CD4-positive, alpha-beta T cell treated with Interleukin-15 for 4 hours (primary cell): ENCODE measurements at places on chromosomes 16 and 17.

DNA sequence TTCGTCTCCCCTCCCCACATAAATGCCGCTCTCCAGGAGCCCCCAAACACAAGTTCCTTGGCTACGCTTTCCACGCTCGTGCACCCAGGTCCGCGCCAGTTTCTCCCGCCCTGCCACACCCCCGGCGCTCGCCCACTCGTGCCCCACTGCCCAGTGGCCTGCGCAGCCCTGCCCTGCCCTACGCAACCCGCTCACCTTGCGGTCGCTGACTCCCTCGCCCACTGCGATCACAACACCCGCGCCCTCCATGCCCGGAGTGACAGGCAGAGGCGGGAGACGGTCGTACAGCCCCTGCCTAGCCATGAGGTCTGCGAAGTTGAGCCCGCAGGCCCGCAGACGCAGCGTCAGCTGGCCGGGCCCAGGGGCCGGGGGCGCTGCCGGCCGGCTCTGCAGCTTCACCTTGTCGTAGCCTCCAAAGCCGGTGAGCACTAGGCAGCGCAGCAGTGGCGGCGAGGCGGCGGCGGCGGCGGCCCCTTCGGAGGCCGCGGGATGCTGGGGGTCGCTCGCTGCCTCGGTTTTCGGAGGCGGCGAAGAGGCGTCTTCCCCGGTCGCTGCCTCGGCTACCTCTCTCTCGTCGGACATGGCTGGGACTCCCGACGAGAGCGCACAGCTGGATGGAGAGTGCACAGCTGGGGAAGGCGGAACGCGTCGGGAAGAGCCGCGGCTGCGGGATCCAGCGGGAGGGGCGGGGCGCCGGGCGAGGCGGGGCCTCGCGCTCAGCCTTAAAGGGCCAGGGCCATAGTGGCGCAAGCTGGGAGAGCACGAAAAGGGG is at the start of gene VAT1:
Gene VAT1 (minus strand): TSS at position 645 of the 772 bp plus-strand sequence. CDS start 63 bp downstream, at position 582.
- peak; percentile 50 for DNase-seq

DNA sequence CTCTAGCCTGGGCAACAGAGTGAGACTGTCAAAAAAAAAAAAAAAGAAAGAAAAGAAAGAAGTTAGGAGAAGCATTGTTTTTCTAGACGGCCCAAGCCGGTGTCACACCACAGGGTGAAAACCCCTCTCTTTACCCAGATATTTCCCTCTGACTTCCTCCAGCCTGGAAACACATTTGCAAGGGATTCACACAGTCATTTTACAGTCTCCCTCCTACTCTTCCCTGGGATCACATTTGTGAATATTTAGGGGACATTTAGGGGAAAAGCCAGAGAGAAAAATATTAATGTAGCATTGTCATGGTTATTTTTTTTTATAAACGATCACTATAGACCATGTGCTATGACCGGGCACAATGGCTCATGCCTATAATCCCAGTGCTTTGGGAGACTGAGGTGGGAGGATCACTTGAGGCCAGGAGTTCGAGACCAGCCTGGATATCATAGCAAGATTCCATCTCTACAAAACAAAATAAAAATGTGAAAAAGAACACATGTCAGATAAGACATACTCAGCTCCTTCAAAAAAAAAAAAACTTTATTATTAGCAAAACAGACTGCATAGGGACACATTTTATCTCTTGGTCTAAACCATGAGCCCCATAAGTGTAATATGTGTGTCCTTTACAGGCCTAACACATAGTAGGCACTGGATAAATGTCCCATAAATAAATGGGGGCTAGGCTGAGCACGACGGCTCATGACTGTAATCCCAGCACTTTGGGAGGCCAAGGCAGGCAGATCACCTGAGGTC is 10.9 kb upstream of the SDR42E2 start:
- no peak for DNase-seq

GRCh38 chr17:21213638-21214014 is 335 bp downstream of the TMEM11 start:
- DNase-seq = no peak

- no peak for DNase-seq
Measured at GRCh38 chr16:68423771-68424170, 24.5 kb downstream of the SMPD3 start.

- no peak for DNase-seq
Measured at GRCh38 chr16:56451753-56452689, 667 bp downstream of the OGFOD1 start.

GRCh38 chr16:1193143-1193824 is 31.8 kb downstream of the TPSG1 start:
- DNase-seq = no peak

- DNase-seq = no peak
Measured at GRCh38 chr16:54318941-54319340, 32.4 kb upstream of the IRX3 start.

- no peak for DNase-seq
Measured at GRCh38 chr16:21283521-21284289, 5.6 kb upstream of the CRYM start.

- DNase-seq = peak; percentile 74
Measured at GRCh38 chr16:27449434-27450195, 47.6 kb downstream of the IL21R start.

DNA sequence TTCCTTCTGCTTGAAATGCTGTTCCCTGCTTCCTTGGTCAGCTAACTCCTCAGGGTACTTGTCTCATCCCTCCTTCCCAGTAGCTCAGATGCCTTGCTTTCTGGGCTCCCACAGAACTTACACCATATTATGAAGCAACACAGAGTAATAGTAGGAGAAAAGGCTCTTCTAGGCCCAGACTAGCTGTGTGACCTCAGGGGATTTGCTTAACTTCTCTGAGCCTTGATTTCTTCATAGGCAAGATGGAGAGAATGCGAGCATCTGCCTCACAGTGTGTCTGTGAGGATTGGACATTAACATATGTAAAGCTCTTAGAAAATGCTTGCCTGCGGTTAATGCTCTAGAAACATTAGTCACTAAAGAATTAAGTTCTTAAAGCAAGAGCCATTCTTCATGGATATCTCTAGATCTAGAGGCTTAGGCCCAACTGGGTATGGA is 22.3 kb upstream of the PECAM1 start:
- DNase-seq = no peak

DNA sequence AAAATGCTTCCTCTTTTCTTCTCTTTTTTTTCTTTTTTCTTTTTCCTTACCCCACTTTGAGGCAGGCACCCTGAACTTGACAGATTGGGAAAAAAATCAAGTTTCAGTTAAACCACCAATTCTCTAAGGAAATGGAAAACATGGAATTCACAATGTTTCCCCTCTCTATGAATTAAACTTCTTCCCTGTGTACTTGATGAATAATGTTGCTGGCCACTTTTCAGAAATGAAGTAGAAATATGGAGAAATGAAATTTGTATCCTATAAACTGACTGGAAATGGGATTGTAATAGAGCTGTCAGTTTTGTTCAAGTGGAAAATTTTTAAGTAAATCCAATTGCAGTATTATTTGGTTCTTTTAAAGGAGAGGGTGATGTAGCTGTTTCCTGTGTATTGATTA is 129.8 kb downstream of the CLEC16A start:
- no peak for DNase-seq

- DNase-seq = no peak
Measured at GRCh38 chr17:39123627-39124026, 27.8 kb downstream of the PLXDC1 start.

GRCh38 chr16:6615636-6616035 is 717.0 kb upstream of the RBFOX1 start:
- DNase-seq = no peak

GRCh38 chr17:19728084-19728495 is 11.7 kb upstream of the SLC47A2 start:
- DNase-seq = no peak

- DNase-seq = no peak
Measured at GRCh38 chr17:13581925-13582324, 19.8 kb downstream of the HS3ST3A1 start.

- DNase-seq = no peak
Measured at GRCh38 chr16:85225721-85226120, 113.4 kb upstream of the CIBAR2 start.

DNA sequence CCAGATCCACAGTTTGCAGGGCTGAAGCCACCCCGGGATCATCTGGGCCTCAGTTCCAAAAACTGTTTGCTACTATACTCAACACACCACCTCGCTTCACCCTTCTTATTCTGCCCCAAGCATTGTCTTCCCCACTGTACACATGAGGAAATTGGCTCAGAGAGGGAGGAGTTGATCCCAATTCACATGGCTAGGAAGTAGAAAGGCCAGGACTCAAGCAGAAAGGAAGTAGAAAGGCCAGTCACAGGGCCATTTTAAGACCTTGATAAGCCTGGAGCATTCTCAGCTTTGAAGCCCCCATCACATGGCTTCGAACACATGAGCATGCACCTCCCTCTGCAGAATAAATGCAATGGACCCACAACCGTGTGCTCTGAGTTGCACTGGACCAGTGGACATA is 7.7 kb upstream of the PRSS22 start:
- no peak for DNase-seq

DNA sequence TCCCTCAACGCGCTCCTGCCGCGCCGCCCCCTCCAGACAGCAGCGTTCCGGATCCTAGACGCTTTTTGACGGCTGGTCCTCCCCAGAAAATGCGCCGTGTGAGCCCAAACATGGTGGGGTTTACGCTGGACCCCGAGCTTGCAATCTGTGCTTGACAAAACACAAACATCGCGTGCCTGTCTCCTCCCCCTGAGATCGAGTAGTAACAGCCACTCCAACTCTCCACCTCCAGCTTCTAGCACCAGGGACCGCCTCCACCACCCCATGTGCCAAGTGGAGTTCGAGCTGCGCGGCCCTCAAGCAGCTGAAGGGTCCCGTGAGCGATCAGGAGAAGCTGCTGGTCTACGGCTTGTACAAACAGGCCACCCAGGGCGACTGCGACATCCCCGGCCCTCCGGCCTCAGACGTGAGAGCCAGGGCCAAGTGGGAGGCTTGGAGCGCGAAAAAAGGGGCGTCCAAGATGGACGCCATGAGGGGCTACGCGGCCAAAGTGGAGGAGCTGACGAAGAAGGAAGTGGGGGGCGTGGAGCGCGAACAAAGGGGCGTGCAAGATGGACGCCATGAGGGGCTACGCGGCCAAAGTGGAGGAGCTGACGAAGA is 656 bp upstream of the GEMIN4 start:
- no peak for DNase-seq

DNA sequence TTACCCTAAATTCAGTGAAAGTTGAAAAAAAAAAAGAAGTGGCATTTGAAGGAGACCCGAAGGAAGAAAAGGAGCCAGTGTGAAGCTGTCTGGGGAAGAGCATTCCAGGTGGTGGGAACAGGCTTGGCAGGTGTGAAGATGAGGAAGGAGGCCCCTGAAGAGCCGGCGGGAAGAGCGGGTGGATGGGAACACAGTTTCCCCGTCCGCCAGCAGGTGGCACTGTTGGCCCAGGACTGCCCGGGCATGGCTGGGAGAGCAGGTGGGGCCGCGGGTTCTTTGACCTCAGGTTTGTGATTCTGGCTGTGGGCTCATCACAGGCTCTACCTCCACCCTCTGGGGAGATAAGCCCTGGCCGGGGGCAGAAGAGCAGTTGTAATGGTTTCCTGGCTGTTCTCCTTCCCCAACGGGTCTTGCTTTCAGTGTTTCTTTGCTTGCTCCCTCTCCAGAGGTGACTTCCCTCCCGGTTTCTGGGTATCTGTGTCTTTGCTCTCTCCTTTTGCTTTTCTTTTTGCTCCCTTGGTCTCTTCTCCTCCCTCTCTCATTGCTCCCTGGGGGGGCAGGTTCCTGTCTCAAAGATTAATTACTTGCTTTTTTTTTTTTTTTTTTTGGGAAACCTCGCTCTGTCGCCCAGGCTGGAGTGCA is 32.3 kb downstream of the RAP1GAP2 start:
- DNase-seq = peak; percentile 76

DNA sequence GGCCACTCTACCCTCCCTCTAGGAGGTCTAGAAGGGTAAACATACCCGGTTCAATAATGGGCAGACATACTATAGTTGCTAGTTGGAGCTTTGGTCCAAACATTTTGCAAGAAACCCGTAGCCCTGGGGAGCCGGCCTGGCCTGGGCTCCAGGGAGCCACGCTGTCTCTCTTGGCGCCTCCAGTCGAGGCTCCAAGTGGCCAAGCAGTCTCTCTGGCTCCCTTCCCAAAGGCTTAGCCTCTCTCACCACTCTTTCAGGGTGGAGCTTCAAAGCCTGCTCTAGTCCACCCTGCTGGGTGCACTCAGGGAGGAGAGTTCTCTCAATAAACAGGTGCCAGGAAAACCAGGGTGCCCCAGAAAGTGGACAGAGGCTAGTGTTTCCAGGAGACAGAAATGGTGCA is 32.2 kb downstream of the RCVRN start:
- no peak for DNase-seq

DNA sequence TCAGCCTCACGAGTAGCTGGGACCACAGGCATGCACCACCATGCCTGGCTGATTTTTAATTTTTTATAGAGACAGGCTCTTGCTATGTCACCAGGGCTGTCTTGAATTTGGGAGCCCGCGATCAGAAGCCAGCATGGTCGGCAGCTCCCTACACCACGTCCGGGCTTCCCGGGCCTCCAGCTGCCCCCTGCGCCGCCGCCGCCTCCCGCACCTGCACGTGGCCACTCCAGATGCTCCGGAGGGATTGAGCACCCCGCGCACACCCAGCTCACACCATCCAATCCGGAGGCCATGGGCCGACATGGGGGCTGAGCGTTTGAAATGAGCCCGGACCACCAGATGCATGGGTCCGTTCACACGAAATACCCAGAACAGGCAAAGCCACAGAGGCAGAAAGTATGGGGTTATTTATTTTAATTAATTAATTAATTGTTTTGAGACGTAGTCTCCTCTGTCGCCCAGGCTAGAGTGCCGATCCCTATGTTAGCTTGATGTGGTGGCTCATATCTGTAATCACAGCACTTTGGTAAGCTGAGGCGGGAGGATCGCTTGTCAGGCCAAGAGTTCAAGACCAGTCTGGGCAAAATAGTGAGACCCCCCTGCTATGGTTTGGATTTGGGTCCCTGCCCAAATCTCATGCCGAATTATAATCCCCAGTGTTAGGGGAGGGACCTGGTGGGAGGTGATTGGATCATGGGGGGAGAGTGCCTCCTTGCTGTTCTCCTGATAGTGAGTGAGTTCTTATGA is 17.1 kb upstream of the PDXDC1 start:
- no peak for DNase-seq

DNA sequence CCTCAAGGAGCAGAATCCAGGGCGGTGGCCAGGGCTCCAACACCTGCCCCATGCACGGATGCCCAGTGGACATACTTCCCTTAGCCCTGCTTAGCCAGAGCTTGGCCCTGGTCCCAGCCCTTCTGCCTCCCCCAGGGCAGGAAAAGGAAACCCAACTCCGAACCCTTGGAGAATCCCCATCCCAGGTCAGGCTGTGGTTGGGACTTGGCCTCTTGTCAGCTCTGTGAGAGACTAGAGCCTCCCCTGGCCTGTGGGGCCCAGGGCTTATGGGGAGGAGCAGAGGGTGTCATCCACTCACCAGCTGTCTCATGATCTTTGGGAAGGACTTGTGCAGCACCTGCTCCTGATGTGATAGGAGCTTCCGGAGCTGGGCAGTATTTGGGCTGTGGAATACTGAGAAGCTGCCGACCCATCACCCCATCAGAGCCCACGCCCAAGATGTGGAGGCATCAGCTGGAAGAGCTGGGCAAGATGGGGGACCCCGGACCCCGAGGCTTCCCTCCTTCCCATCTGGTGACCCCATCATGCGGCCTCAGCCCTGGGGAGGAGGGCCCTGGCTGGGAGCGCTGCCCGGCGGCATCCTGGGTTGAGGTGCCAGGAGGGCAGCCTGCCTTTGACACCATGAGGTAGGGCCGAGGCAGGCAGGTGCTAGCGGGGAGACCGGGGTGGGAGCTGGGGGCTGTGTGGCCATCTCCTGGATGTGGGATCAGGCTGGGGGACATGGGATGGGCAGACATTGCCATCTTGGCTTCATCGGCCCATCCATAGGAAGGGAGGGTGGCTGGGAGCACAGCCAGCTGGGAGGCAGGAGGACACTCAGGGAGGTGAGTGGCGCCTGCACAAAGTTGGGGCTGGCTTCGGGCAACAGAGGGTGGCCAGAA is 45.1 kb downstream of the TNFRSF13B start:
- no peak for DNase-seq
